Thyroid gland (tissue), 4 donors: ENCODE measurements at places on chromosomes 1 and 21.

DNA sequence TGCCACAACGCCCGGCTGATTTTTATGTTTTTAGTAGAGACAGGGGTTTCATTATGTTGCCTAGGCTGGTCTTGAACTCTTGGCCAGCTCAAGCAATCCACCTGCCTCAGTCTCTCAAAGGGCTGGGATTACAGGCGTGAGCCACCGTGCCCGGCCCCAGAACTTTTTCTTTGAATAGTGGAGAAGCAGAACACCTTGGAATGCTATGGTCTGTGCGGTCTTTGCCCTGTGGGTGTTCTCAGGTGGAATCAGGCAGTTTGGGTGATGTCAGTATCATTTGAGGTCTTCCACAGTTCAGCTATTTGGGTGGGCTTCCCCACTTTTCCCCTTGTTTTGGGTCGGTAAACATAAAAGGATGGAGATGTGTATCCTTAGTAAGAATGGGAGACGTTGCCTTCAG is 17.6 kb downstream of the CAMTA1 start:
- no peak overlapping the region for H3K27ac ChIP-seq
- DNase-seq, result no peak
- H3K4me3 ChIP-seq, result no peak overlapping the region
- no peaks in the 10 kb centered on the region for H3K36me3 ChIP-seq
- peaks cover 22% of the 10 kb centered on the region for H3K4me1 ChIP-seq

GRCh38 chr1:35532497-35533223 is 24.5 kb downstream of the KIAA0319L start:
- peaks cover 9% of the 10 kb centered on the region for H3K4me1 ChIP-seq
- no peak overlapping the region for H3K4me3 ChIP-seq
- H3K27ac ChIP-seq, result no peak overlapping the region
- no peaks in the 10 kb centered on the region for H3K36me3 ChIP-seq

- no peak for DNase-seq
- H3K36me3 ChIP-seq, result no peaks in the 10 kb centered on the region
- H3K27me3 ChIP-seq, result no peaks in the 10 kb centered on the region
- no peak overlapping the region for H3K4me3 ChIP-seq
- peaks cover 16% of the 10 kb centered on the region for H3K4me1 ChIP-seq
Measured at GRCh38 chr1:94607398-94607797, 65.8 kb upstream of the F3 start.

DNA sequence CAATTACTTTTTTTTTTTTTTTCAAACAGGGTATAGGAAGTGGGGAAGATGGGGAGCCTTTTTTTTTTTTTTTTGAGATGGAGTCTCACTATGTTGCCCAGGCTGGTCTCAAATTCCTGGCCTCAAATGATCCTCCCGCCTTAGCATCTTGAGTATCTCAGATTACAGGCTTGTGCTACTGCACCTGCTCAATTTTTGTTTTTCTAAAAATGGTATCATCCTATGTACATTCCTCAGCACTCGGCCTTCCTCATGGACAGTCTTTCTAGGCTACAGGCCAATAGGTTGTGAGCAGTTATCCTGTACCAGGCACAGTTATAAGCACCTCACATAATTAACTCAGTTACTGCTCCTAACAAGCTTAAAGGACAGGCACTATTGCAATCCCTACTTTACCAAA is 132.1 kb upstream of the EDN2 start:
- no peak overlapping the region for H3K4me3 ChIP-seq
- H3K27ac ChIP-seq, result no peak overlapping the region
- H3K4me1 ChIP-seq, result peaks cover 14% of the 10 kb centered on the region
- no peaks in the 10 kb centered on the region for H3K36me3 ChIP-seq
- no peaks in the 10 kb centered on the region for H3K27me3 ChIP-seq
- no peak for DNase-seq

DNA sequence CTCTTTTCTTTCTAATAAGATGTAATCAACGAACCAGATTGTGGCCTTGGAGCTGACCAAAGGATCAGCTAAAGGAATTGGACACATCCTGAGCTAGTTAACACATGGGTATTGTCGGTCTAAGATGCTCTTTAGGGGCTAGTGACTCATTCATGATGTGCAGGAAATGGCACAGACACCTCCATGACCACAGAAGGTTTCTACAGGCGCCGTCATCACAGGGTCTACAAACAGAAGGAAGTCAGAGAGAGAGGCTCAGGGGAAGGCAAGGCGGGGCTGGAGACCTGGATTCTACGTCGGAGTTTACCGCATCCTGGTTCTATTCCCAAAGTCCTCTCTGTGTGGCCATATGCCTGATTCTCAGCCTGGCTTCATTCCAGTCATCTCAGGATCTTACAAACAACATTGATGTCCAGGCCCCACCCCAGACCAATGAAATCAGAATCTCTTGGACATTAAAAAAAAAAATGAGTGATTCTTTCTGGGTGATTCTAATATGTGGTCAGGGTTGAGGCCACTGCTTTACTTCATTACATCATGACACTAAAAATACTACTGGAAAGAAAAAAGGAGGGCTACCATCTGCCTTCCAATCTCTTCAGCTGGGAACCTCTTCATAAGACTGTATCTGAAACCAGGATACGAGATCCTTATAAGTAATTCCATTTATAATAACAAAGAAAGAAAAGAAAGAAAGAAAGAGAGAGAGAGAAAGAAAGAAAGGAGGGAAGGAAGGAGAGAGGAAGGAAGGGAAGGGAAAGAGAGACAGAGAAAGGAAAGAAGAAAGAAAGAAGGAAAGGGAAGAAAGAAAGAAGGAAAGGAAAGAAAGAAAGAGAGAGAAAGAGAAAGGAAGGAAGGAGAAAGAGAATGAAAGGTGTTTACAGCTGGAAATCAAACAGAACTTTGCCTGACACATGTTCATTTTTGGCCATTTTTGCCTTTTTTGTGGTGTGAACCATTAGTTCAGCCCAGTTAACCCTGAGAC is 11.6 kb upstream of the KCNJ15 start:
- H3K4me3 ChIP-seq, result no peak overlapping the region
- H3K27ac ChIP-seq, result no peak overlapping the region
- H3K27me3 ChIP-seq, result no peaks in the 10 kb centered on the region
- DNase-seq, result no peak
- peaks cover 19% of the 10 kb centered on the region for H3K4me1 ChIP-seq
